A172 (cell line): ENCODE measurements at places on chromosomes 2 and 18. TPM values are rescaled to one million over a fixed set of nuclear protein-coding genes. Genes with fewer than 3 reads are reported as not detected.

DNA sequence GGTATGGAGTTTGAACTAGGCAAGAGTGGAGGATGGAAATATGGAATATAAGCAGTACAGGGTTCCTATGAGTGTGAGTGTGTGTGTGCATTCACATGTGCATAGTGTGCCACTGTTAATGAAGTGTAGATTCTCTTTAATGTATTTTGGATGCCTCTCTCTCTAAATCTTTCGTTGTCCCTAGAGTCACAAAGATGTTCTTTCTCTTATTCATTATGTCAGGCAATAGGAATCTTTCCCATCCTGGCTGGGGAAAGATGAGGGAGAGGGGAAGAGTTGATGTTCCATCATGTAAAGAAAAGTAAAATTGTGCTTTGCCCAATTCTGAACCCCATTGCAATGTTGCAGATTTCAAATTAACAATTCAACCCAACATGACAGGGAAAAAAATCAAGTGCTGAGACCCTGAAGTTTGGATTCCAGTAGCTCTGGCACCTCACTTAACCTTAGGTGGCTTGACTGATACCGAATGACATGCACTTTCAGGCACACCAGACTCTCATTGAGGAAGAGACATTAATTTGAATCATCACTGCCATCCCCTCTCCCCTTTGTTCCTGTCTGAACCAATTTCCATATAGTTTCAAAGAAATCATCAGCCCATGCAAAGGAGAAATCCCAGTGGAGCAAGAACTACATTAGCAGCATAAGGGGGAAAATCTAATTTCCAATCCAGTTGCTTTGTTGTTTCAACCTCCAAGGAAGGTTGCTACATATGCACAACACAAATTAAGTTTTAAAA is 28.0 kb downstream of the KLF7 start:
- no peak for DNase-seq

SULT1C3 gene
- total RNA-seq = not detected in 2 replicates

- no peak for DNase-seq
These were observed 72.8 kb upstream of the DTNA start for GRCh38 chr18:34637094-34637801.

CCDC138 gene
- 18.8 and 21.3 TPM in 2 replicates for total RNA-seq

GRCh38 chr2:48753228-48753627 is 2.3 kb downstream of the LHCGR start:
- no peak for DNase-seq

RETREG2 gene
- total RNA-seq = 120 and 125 TPM in 2 replicates

SULT6B1 gene
- total RNA-seq = not detected in 2 replicates

DNA sequence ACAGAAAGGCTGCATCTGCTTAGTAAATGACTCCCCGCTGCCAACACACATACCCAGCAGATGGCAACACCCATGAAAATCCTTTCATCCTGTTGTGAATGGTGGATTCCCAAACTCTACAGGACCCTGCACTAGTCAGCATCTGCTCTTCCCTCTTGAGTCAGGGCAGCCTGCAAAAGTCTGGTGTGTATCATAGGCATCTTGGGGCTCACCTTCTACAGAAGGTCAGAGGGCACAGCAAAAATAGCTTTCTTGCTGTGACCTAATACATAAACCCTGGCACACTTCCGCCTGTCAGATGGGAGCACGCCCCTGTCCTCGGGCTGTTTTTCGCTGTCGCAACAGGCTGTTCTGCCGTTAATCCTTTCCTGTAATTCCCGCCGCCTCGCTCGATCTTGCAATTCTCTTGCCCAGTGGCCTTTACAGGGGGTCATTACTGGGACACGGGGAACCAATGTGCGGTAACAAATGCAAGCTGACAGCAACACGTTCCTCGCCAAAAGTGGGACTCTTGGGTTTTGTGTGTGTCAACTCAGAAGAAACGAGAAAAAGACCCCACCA is 19.9 kb upstream of the SCYGR1 start:
- DNase-seq = no peak

- no peak for DNase-seq
These were observed 53.6 kb upstream of the ATL2 start for GRCh38 chr2:38430597-38431207.

FOSL2 gene
- total RNA-seq = 36.1 and 39.7 TPM in 2 replicates

DNA sequence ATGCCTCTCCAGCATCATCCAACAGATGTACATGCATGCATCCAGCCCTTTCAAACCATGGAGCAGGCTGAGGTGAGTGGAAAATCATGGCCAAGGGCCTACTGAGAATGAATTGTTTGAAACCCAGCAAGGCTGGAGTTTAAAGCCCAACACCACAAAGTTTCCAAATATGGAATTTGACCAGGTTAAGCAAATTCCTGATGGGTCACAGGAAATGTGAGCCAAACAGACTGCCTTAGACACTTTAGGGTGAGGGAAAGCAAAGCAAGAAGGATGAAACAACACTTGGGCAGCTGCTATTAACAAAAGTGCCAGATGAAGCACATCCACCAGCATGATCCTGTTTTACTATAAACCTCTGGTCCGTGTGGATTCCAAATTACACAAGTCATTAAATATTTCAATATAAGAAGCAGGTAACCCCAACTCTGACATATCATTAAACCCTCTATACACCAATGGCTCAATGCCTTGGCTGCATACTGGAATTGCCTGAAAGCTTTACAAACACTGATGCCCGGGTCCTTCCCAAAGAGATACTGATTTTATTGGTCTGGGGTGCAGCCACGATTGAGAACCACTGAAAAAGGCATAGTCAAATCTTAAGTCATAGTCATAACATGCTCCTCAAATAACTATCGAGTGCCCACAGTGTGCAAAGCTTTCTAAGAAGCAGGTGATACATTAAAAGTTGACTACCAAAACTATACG is 9.1 kb downstream of the KLF7 start:
- DNase-seq = no peak

- no peak for DNase-seq
These were observed 185.9 kb upstream of the FOSL2 start for GRCh38 chr2:28206762-28207161.

GRCh38 chr2:108910541-108911396 is 78.3 kb downstream of the EDAR start:
- no peak for DNase-seq

GRCh38 chr2:207188626-207189419 is 23.1 kb upstream of the KLF7 start:
- DNase-seq = peak; percentile 47

AGXT gene
- 0.07 TPM in 1 of 2 replicates, not detected in the other for total RNA-seq

DNA sequence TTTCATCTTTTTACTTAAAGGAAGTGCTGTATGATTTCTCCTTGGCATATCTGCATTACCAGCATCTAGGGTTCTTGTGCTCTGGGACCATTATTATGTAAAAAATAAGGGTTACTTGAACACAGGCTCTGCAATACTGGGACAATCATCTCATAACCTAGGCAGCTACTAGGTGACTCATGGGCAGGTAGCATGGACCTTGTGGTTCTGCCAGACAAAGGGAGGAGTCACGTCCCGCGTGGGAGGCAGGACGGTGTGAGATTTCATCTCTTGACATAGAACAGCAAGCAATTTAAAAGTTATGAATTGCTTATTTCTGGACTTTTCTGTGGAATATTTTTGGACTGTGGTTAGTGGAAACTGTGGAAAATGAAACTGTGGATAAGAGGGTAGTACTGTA is 34.1 kb downstream of the ASAP2 start:
- DNase-seq = peak; percentile 22

GRCh38 chr2:113925884-113926283 is 36.0 kb downstream of the ACTR3 start:
- no peak for DNase-seq

MTERF4 gene
- total RNA-seq = 39.0 and 46.2 TPM in 2 replicates

- no peak for DNase-seq
These were observed 98.4 kb downstream of the USP40 start for GRCh38 chr2:233468047-233468740.

DNA sequence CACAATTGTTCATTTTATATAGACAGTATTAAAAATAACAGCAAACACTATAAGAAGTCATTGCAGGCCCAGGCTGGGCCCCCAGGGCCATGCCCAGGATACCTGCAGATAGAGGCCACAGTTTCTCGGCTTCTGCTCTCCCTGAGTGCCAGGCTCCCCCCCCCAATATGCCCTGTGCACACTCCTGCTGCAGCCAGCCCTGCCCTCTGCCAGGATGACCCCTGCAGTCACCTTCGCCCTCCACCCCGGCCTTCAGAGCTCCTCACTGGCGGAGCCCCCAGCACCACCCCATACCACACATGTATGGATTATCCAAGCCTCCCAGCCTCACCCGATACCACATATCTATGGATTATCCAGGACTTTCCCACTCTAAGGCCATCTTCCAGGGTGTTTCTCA is 104.5 kb downstream of the TPO start:
- DNase-seq = no peak
